ENCODE measurements at places on chromosomes 5 and 9. TPM values are rescaled to one million over a fixed set of nuclear protein-coding genes. Genes with fewer than 3 reads are reported as not detected.

DNA sequence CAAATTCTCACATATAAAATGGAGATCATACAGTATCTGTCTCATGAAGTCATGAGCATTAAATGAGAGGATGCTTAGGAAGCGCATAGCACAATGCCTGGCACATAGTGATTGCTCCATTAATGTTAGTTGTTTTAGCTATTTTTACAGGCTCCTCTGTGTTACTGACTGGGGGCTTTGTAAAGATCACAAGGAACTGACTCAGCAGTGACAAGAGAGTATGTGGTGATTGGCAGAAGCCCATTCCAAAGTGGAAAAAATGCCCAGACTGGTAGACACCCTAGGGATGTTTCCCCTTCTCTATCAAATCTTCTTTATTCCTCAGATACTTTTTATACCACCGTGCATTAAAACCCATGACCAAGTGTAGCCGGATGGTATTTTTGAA, 33.5 kb downstream of the ABLIM3 start:
- DNase-seq = no peak

GRCh38 chr5:28468166-28468565, 1429.8 kb upstream of the CDH9 start:
- DNase-seq = no peak

DNA sequence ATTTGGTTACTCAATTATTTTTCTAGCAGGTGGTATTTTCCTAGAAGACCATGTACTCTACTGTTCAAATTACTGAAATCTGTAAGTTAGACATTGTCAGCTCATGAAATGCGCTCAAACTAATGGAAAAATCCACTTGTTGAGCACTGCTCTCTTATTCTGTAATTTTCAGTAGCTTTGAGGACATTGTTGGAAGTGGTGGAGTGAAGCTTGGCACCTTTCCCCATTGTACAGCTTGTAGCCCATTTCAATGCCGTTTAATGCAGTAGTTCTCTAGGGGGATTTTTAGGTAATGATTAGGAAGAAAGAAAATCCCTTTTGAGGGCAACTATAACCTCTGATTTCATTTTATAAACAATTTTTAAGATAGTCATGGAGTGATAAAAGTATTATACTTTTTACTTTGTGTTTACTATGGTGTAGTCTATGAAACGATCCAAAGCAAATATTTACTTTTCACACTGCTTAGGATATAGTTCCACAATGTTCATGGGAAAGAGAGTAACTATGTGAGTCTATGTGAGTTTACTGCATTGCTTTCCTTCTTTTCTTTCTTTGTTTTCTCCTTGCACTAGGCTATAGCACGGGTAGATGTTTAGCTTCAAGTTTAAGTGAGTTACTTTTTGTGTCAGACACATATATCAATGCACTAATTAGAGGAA, 165.8 kb upstream of the ANKH start:
- no peak for DNase-seq

GRCh38 chr9:11701706-11702105, 991.5 kb upstream of the TYRP1 start:
- DNase-seq = no peak

- DNase-seq = no peak
These were observed 17.6 kb downstream of the C9orf43 start for GRCh38 chr9:113428062-113428615.

DNA sequence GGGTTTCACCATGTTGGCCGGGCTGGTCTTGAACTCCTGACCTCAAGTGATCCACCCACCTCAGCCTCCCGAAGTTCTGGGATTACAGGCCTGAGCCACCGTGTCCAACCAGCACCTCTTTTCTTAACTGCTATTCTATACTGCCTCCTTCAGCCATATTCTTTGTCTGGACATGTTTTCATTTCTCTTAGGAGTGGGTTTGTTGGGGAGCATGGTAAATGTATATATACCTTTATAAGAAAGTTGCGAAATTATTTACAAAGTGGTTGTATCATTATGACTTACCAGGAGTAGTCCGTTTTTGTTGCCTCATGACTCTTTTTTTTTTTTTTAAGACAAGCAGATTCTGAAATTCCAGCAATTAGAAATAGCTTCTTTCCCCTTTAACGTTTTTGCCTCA, 38.7 kb downstream of the CDC42SE2 start:
- no peak for DNase-seq

DNA sequence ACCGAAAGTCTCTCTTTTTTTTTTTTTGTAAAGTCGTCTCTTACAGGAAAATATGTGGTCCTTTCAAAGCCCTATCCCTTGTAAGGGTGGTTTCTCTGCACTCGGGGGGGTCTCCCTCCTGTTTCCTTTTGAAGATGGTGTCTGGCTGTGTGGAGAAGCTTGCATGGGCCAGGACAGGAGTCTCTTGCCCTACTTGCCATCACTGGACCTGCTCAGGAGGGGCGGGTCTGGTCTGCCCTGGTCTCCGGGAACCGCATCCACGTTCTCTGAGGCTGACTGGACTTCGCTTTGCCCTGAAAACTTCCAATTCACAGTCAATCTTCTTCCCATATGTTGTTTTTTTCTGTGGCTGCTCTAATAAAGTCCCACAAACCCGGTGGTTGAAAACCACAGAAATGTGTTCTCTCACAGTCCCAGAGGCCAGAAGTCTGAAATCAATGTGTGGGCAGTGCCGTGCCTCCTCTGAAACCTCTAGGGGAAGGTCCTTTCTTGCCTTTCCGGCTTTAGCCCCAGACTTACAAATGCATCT, 92.9 kb upstream of the IER5L start:
- no peak for DNase-seq

- no peak for DNase-seq
These were observed 251.8 kb downstream of the ZNF608 start for GRCh38 chr5:124494540-124495116.

- DNase-seq = no peak
These were observed 16.2 kb upstream of the PAIP1 start for GRCh38 chr5:43573058-43573457.

GRCh38 chr5:88551724-88552345, 283.2 kb upstream of the TMEM161B start:
- no peak for DNase-seq

DNA sequence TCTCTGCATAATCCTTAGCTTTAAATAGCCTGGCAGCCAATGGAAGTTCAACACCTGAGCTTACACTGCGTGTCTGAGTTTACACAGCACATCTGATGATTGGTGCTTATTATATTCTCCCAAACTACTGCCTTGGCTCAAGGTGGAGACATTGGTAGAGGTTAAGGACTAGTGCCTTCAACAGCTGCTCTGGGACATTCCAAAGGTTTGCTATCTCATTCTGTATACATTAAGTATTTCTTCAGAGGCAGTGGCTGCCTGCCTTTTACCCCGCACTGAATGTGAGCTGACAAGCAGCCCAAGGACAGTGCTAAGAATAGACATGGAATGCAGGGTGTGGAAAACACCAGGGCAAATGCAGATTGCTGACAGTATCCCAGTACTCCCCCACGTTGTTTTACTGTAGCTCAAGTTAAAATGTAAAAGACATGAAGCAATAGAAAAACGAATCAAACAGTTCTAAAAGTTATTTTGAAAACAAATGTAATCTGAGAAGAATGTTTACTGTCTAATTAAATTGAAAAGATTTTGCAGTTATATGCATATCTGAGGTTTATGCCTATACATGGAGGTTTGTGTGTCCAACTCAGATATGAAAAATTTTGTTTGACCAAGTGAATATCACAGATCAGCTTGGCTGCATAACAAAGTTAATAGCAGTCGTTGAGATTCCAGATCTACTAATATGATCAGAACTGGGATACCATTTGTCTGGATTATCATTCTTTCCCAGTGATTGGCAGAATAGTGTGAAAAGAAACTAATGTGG, 1.8 kb downstream of the HSPB3 start:
- DNase-seq = no peak

CAVIN4 gene
- not detected for polyA plus RNA-seq

GRM6 gene
- polyA plus RNA-seq = not detected

PIGO gene
- polyA plus RNA-seq = 24.8 TPM

OLFML2A gene
- 0.16 TPM for polyA plus RNA-seq

ARHGEF37 gene
- polyA plus RNA-seq = not detected

MELK gene
- polyA plus RNA-seq = not detected

ZCCHC10 gene
- polyA plus RNA-seq = 87.0 TPM

SCGB3A2 gene
- not detected for polyA plus RNA-seq

ZFP2 gene
- polyA plus RNA-seq = 3.5 TPM

Measured in naive B cell (primary cell).